ENCODE measurements at places on chromosomes 7 and 10.

DNA sequence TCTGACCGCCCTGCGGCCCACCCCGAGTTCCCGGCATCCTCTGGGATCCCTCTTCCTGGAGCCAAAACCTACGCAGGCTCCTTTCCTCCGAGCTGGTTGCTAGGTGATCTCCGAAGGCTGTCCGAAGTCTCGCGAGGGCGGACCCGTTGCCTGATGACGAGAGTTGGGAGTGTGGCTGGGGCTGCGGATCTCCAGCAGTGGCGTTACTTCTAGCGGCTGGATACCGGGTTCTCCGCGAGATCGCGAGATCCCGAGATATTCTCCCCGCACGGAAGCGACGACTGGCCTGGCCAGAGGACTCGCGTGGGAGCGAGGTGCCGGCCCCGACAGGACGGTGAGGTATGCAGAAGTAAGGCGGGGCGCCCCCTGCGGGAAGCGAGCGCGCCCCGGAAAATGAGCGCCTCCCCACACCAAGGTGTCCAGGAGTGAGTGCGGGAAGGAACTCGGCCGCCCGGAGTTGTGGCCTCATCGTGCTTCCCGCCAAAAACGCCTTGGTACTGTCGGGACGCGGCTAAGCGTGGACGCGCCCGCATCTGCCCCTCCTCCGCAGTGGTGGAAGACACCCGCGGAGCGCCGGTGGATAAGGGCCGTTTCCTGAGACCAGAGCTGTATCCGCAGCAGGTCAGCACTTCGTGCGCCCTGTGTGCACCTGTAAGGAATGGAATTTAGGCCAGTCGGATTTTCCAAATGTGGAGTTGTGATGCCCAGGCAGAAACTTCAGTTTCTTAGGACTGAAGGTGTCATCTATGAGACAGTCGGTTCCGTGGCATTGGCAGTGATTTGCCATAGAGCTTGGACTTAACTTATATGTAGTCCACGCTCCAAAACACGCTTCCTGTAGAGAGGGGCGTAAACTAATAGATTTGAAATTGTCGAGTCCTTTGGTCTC lies at the start of gene AGBL3:
AGBL3 (plus strand) TSS at position 146 of the 889 bp plus-strand sequence. CDS start 1,426 bp downstream, outside the sequence.
- peak; percentile 94 for DNase-seq

DNA sequence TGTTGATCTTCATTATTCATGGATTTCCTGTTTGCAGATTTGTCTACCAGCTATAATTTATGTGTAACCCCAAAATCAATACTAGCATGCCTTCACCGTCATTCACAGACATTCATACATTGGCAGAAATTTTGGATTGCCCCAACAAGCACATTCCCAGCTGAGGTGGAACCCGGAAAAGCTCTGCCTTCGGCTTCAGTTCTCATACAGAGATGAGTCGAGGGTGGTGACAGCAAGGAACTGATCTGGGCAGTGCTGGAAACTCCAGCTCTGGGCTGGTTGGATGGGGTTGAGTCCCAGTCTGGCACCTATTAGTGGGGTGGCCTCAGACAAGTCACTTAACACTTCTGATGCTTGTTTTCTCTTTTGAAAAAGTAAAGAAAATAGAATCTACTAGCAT lies 267.5 kb downstream of the SNX13 start:
- no peak for DNase-seq

DNA sequence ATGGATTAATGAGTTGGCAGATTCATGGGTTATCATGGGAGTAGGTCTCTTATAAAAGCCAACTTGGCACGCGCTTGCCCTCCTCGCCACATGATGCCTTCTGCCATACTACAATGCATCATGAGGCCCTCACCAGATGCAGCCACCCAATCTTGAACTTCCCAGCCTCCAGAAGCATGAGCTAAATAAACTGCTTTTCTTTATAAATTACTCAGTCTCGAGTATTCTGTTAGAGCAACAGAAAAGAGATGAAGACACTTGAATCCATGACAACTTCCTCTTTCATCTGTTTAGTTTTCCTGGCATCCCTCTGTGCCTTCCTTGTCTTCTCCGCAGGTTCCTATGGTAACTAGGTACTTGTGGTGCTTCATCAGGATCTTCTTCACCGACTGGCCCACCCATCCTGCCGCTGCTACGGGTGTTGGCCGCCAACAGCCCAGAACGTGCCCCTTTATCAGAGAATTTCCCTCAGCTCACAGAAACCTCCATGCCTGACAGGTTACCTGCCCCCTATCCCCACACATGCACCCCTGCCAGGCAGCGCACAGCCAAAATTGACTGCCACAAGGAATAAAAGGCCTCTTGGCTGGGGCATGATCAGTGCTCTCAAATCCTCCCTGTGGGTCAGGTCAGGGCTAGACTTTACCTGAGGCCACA lies 28.0 kb upstream of the PPIF start:
- DNase-seq, result peak; percentile 15

GRCh38 chr10:46028584-46029460 lies 1.6 kb downstream of the NCOA4 start:
- DNase-seq, result peak; percentile 96

GRCh38 chr7:107538001-107538400 lies 25.7 kb downstream of the COG5 start:
- no peak for DNase-seq

DNA sequence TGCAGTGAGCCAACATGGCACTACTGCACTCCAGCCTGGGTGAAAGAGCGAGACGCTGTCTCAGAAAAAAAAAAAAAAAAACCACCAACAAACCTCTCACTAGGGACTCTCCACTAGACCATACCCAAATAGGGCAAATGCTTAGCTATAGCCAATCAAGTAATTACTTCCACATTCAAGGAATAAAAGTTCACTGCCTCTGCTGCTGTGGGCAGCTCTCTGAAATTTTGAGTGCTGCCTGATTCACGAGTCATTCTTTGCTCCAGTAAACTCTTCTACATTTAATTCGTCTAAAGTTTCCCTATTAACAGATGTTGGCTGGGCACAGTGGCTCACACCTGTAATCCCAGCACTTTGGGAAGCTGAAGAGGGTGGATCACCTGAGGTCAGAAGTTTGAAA lies 4.7 kb upstream of the NRBF2 start:
- DNase-seq, result no peak

- DNase-seq, result no peak
Measured at GRCh38 chr10:8306685-8307364, 252.3 kb downstream of the GATA3 start.

DNA sequence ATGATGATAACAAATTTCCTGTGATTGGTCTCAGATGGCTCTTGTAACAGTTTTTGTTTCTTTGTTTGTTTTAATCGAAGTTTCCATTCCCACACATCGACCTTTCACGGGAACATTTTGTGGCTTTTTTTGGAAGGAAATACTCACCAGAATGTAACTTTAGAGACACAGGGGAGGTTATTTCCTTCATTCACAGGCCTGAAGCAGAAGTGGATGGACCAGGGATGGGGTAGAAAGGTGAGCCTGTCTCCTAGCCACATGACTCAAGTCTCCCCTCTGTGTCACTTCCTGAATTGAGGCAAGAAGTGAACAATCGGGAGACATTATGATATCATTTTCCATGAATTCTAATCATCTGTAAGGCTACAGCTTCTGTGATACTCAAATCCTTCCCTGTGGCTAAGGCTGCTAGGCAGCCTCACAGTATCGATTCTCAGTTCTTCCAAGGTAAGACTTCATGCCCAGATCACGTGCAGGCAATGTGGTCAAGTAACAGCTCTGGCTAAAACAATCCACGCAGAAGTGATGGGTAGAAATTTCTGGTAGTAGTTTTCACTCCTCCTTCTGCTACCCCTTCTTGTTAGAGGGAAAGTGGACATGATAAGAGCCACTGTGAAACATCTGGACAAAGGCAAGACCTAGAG lies 203.9 kb upstream of the NEBL start:
- no peak for DNase-seq

GRCh38 chr10:128000471-128001362 lies 93.8 kb downstream of the PTPRE start:
- DNase-seq, result no peak

DNA sequence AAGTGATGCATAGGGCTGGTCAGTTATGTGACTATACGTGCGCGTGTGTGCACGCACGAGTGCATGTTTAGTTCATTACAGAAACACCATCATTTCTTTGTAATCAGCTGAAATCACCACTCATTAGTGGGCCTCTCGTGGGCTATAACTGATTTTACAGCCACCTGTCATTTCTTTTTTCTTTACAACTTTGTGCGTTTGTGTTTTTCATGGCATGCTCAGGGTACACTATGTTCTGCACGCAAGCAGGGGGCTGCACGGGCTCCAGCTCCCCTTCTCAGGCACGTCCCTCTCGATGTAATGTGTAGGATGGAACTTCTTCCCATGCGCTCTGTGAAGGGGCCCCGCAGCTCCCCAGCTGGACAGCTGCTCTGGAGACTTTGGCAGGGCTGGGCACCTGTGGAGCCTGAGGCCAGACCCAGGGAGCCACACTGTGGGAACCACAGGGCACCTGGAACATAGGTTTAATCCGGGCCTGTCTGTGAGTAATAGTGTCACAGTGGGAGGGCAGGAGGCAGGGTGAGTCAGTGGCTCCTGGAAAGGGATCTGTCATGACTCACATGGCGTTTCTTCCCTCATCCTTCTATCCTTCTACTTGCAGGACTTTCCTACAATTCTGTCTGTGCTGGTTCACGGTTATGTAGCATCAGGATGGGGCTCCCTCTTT lies 4.9 kb downstream of the GCK start:
- no peak for DNase-seq

DNA sequence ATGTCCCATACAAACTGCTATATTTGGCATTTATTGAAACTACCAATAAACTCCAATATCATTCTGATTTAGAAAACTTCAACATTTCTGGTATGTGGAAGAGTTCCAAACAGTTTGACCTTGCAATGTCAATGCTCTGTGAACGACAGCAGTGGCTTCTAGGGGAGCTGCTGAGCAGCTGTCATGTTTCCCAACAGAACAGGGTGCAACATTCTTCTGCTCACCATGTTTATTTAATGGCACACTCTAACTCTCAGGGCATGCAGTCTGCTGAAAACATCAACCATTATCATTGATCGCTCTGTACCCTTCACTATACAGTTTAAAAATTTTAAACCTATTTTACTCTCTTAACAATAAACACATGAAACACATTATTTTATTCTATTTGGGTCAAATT lies 25.9 kb downstream of the LMOD2 start:
- no peak for DNase-seq

DNA sequence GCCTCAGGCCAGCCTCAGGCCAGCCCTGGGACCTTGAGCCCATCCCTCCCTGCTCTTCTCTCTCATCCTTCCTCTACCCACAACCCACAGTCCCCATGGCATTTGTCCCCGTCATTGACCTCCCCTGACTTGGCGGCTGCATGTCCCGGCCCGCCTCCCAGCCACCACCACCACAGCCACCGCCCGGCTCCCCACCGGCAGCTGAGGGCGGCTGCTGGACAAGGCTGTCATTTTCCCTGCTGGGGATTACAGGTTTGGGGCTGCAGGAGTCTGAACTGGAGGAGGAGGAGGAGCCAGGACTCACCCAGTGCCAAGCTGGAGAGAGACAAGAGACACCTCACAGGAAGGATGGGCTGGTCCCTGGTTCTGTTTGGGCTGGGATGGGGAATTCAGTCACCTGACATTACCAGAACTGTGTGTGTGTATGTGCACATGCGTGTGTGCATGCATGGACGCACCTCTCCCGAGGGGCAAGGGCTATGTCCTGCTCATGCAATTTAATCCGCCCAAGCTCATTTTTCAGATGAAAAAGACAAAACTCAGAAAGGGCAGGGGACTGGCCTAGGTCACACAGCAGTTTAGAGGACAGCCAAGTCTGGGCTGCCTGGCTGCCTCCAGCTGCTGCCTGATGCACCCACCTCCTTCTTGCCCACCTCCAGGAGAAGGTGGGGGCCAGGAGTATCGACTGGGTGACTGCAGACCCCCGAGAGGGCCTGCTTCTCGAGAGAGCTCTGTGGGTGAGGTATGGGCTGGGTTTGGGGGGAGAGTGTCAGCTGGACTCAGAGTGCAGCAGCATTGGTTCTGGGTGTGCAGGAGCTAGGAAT lies 113.1 kb downstream of the ZMIZ1 start:
- no peak for DNase-seq

DNA sequence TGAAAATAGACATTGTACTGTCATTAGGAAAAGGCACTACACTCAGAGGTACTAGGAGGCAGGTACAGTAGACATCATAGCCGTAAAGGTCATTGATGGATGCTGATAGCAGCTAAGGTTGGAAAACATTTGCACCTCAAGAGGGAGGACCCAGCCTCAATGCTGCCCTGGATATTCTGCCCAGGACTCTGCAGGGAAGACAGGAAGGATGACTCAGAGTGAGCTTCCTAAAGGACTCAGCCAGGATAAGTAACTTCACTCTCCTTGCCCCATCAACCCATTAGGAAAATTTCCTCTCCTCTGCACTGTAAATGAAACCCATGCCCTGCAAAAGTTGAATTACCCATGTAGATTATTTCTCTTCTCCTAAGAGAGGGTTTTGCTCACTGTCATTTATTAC lies 617.9 kb upstream of the MKI67 start:
- no peak for DNase-seq

DNA sequence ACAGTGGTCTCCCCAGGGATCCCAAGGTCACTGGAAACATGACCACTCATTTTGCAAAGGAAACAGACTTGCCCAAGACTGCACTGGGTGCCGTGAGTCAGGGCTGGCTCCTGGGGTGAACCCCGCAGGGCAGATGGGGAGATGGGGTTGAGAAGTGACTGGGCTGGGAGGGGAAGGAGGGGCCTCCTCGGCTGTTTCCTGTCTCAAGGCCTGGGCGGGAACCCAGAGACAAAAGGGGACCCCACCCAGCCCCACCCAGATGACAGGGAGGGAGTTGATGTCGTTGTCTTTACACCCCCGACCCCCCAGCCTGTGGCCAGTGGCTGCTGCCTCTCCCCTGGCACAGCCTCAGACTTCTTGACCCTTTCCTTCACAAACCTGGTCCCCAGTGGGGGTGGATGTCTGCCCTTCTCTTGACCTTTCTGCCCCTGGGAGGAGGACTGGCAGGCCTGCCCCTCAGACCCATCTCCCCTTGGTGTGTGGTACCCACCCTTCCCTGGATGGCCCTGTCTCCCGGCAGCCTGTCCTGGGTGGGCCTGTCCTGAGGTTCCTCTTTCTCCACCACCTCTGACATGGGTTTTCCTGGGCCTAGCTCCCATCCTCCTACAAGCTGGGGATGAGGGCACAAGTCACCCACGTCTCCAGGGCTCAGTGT lies 1.4 kb downstream of the MYO1G start:
- DNase-seq, result peak; percentile 74

- no peak for DNase-seq
Measured at GRCh38 chr7:149881328-149882247, 7.8 kb downstream of the ATP6V0E2 start.

GRCh38 chr7:51234139-51234538 lies 82.5 kb downstream of the COBL start:
- no peak for DNase-seq

GRCh38 chr10:47246406-47247147 lies 53.4 kb upstream of the GDF10 start:
- no peak for DNase-seq

- DNase-seq, result no peak
Measured at GRCh38 chr7:66356277-66356721, 151.2 kb downstream of the TPST1 start.

DNA sequence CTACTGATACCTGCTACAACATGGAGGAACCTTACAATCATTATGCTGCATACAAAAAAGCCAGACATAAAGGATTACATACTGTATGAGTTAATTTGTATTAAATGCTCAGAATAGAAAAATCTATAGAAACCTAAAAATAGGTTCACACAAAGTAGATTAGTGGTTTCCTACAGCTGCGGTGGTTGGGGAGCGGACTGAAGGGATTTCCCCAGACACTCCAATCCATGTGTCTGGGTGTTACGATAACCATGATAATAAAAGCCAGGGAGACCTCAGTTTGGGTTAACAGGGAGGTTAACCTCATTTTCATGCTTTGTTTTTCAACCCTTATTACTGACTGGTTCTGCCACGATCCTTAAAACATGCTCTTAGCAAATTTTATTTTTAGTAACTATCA lies 355.9 kb downstream of the KCNMA1 start:
- no peak for DNase-seq

All from Kasumi-1 (cell line).